Dermis blood vessel endothelial cell (primary cell): ENCODE measurements at places on chromosomes 16 and 17. TPM values are rescaled to one million over a fixed set of nuclear protein-coding genes. Genes with fewer than 3 reads are reported as not detected.

RGS11 gene
- 0.19 and 0.68 TPM in 2 replicates for total RNA-seq

ZNF469 gene
- total RNA-seq, result 0.79 and 1.0 TPM in 2 replicates

HAS3 gene
- 3.6 and 4.5 TPM in 2 replicates for total RNA-seq

SMIM36 gene
- not detected in 2 replicates for total RNA-seq

KRT39 gene
- total RNA-seq, result not detected in 2 replicates

KRT31 gene
- not detected in 2 replicates for total RNA-seq

ITGA2B gene
- 0.19 and 1.0 TPM in 2 replicates for total RNA-seq

SMIM5 gene
- 0.09 TPM in 1 of 2 replicates, not detected in the other for total RNA-seq

CYGB gene
- total RNA-seq, result 1.6 and 4.4 TPM in 2 replicates

PRAC1 gene
- total RNA-seq, result not detected in 2 replicates

ENPP7 gene
- total RNA-seq, result not detected in 2 replicates

BCL7C gene
- total RNA-seq, result 40.0 and 58.0 TPM in 2 replicates

- no peak for DNase-seq
Measured at GRCh38 chr16:67697422-67698185, 21.5 kb downstream of the GFOD2 start.

DNA sequence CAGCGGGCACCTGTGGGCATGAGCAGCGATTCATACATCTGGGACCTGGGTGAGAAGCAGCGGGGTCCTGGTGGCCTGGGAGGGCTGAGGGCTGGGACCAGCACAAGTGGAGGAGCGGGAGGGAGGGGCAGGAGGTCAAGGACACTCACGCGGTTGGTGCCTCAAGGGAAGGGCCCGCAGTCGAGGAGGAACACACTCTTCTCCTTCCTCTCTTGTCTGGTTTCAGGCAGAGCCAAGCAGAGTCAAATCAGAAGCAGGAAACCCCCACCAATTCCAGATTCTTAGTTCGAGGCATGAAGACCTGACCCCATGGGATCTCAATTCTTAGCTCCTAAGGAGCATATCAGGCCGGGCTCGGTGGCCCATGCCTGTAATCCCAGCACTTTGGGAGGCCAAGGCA, 15.7 kb downstream of the DNAI2 start:
- no peak for DNase-seq

- DNase-seq, result peak; percentile 43
Measured at GRCh38 chr17:8441690-8442089, 6.0 kb downstream of the NDEL1 start.

GRCh38 chr17:40034426-40035161, 19.4 kb downstream of the CSF3 start:
- no peak for DNase-seq

- no peak for DNase-seq
Measured at GRCh38 chr17:61139219-61139618, 260.4 kb upstream of the TBX2 start.

GRCh38 chr17:47808830-47809480, 12.6 kb downstream of the OSBPL7 start:
- DNase-seq, result no peak

- no peak for DNase-seq
Measured at GRCh38 chr17:40374821-40375498, 10.4 kb upstream of the GJD3 start.

- peak; percentile 41 for DNase-seq
Measured at GRCh38 chr17:81991684-81992305, 14.4 kb downstream of the ASPSCR1 start.

GRCh38 chr17:45293413-45294211, 23.2 kb downstream of the MAP3K14 start:
- DNase-seq, result peak; percentile 94

- no peak for DNase-seq
Measured at GRCh38 chr17:40697297-40697696, 6.3 kb downstream of the KRT24 start.

GRCh38 chr17:29566473-29567303, at the start of gene ABHD15:
ABHD15 (minus strand) TSS chr17:29567037; CDS start chr17:29566966, 71 bp downstream.
- DNase-seq, result peak; percentile 76

GRCh38 chr17:64618848-64619247, 43.3 kb downstream of the SMURF2 start:
- DNase-seq, result no peak

- peak; percentile 12 for DNase-seq
Measured at GRCh38 chr17:63918305-63918704, 334 bp downstream of the GH1 start.

DNA sequence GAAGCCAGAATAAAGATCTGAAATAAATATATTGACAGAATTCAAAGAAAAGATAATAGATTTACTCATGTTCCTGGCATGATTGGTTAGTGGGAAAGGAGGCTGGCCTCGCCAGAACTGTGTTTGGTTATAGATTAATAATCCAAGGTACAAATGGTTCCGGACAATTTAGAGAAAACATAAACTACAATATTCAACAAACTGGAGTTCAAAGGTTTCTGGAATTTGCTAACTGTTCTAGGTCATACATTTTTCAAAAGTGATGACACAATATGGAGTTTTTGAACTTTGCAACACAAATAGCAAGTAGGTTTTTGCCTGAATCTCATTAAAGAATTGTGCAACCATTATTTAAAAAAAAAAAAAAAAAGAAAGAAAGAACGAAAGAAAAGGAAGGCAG, 251.7 kb upstream of the SALL1 start:
- DNase-seq, result no peak

- peak; percentile 5 for DNase-seq
Measured at GRCh38 chr17:55420067-55420775, 1.4 kb downstream of the MMD start.

- no peak for DNase-seq
Measured at GRCh38 chr16:64375391-64375980, 746.4 kb downstream of the CDH11 start.

GRCh38 chr17:80878876-80879722, 112.5 kb upstream of the CHMP6 start:
- DNase-seq, result no peak

DNA sequence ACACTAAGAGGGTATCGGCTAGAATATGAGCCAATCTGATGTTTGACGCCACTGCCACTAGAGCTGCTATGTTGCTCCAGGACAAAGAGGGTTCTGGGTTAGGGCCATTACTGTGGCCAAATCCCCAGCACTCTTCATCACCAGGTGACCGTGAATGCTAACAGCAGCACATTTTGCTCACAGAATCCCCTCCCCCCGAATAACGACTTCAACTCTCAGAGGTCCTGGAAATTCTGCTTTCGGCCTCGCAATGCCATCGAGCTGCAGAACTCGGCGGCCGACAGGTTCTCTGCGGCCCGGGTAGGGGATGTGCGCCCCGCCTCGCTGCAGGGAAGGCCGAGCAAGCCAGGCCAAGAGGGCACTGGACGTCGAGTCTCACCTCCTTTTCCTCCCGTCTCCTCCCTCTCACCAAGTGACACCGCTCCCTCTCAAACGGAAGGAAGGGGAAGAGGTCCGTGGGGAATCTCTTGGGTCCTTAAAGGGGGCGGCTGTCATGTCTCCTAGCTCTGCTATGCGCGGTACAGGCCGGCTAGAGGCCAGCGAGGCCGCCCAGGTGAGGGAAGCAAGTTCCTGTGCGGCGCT, 31.9 kb downstream of the CDK5R1 start:
- no peak for DNase-seq

- peak; percentile 92 for DNase-seq
Measured at GRCh38 chr17:81871387-81872230, 472 bp upstream of the ARHGDIA start.

DNA sequence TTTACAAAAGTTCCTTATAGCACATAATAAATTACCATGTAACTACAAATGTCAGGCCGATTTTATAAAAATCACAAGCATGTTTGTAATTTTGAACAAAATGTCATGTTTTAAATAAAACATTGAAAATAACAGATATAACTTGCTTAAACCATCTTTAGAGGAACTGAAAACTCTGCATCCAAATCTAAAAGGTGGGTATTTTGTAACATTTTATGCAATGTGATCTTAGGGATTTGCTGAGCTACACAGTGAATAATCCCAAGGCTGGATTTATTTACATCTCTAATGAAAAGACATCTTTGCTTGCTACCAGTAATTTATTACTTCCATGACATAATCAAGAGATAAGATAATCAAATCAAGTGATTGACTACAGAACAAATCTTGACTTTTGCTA, 47.5 kb downstream of the N4BP1 start:
- no peak for DNase-seq

DNA sequence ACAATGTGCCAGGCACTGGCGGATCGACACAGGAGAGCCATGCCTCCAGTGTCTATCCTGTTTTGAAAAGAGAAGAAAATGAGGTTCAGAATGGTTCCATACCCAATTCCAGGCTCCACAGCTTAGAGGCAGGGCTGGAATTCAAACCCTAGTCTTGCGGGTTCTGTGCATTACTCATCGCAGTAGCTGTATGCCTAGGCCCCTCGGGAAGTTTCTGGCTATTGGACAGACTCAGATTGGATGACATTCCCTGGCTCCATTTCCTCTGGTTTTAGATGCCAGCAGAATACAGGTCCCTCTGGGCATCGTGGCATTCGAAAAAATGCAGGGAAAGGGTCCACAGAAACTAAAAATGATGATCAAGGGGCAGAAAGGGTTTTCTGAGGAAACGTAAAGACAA, 184.7 kb downstream of the COPRS start:
- DNase-seq, result no peak

- DNase-seq, result peak; percentile 83
Measured at GRCh38 chr16:81376880-81377279, 62.1 kb downstream of the GAN start.

DNA sequence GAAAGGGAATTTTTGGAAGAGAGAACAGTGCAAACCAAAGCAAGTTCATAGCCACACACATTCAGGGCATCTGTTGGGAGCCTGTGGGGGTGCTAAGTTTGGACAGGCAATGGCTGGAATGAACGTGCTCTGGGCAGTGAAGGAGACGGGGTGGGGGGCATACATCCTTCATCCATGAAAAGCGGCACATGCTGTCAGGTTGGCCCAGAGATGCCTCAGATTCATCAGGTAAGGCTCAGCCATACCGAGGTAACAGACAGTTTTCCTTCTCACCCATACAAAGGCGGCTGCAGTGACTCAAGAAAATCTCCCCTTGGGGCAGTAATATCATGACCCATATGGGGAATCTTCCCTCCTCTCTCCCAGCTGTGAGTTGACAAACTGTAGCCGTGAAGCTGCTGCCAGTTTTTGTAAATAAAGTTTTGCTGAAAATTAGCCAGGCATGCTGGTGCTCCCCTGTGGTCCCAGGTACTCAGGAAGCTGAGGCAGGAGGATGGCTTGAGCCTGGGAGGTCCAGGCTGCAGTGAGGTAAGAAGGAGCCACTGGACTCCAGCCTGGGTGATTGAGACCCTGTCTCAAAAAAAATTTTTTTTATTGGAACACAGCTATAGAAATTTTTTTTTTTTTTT, 9.2 kb upstream of the UBALD2 start:
- no peak for DNase-seq

DNA sequence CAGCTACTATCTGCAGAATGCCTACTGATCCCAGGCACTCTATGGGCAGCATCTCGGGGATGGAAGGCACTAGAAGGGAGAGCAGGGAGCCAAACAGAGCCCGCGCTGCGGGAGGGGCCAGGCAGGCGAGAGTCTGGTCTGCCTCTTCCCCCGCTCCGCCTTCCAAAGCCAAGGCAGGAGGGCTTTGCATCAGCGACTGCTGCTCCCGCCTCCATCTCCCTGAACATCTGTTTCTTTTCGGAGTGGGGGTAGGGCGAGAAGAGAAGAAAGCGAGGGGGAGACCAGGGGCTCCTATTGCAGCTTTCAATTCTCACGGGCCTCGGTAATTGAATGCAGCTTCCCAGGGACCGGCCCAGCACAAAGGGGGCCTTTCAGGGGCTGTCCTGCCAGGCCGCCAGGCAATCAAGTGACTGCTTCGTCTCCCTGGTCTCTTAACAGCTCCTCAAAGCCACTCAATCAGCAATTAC, 31.4 kb upstream of the CDC42EP4 start:
- DNase-seq, result no peak

DNA sequence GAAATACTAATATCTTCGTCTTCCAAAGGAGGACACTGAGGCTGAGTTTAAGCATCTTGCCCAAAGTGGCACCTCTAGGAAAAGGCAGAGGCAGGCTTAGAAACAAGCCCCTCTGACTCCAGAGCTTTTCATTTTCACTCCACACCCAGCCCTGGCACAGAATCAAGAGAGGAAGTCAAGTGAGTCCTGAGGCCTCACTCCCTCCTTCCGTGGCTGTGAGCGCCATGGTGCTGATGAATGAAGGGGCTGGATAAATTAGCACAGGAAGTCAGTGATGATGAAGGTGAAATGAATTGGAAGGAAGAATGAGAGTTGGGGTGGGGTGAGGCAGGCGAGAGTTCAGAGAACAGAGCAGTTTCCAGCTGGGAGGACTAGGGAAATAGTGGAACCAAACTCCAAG, 179.3 kb downstream of the TMEM132E start:
- DNase-seq, result no peak

DNA sequence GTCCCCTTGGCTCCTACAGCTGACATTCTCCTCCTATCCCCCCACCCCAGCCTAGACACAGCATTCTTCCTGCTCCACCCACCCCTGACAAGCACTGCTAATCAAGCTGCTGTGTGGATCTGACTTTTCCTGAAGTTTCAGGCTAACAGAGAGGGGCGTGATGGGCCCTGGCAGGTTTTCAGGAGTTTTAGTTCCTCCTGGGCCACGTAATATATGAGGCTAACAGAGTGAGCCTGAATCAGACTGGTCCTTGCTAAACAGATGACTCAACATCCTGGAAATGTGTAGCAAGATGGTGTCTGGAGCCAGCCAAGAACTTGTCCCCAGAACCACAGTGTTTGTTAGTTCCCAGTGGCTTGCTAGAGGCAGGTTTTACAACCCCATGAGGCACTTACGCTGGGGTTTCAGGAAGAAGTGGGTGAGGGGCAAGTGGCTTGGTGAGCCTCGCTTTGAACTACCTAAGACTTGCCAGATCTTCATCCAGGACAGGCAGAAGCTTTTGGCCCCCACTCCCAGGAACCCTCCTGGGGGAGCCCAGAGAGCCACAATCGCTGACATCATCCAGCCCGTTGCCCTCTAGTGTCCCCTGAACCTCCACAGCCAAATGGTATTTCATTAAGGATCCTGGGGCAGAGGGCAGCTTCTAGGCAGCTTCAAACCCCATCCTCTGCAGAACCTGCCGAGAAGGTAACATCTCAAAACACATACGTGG, 15.9 kb downstream of the TMEM92 start:
- peak; percentile 93 for DNase-seq

- no peak for DNase-seq
Measured at GRCh38 chr16:20309786-20310185, 17.5 kb downstream of the GP2 start.

DNA sequence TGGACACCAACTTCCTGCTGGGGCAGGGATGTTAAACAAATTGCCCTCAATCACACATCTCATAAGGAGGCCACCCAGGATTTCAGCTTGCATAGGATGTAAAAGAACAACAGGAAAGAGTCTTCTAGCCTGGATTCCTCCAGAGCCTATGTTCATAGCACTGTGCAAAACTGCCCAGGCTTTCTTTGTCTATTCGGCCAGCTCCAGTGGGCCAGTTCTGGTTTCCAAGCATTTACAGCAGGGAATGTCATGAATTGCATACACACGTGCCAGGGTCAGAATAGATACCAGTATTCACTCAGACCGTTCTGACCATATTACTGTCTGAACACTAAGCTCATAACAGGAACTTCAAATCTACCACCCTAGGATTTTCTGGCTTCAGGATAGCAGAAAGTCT, 273.2 kb downstream of the CDH8 start:
- DNase-seq, result no peak
